IMR-90 (cell line): ENCODE measurements at places on chromosomes 6 and 20.

GRCh38 chr6:77457720-77458349 lies 5.5 kb downstream of the HTR1B start:
- DNase-seq = peak; percentile 97

GRCh38 chr6:69953491-69953890 lies 87.1 kb downstream of the COL19A1 start:
- DNase-seq = no peak

GRCh38 chr20:25592135-25592852 lies 7.0 kb upstream of the NINL start:
- DNase-seq = peak; percentile 39

DNA sequence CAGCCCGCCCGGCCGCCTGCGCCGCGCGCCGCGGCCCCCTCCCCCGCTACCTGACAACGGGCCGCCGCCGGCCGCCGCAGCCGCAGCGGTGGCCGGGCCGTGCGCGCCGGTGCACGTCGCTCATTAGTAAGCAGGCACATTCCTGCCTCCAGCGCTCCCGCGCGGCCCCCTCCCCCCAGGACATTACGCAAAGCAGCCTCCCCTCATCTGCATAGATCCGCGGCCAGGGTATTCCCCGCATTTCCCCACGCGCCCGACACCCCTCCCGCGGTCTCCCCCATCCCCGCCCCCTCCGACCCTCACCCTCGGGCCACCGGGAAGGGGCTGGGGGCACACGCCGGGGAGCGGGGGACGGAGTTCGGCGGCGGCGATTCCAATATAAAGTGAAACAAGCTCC lies at the start of gene HIVEP2:
HIVEP2 (minus strand) TSS at position 128 of the 397 bp plus-strand sequence. CDS start 170,438 bp downstream, outside the sequence.
- DNase-seq = peak; percentile 87

GRCh38 chr6:96058082-96058481 lies 42.3 kb downstream of the FUT9 start:
- DNase-seq = no peak

DNA sequence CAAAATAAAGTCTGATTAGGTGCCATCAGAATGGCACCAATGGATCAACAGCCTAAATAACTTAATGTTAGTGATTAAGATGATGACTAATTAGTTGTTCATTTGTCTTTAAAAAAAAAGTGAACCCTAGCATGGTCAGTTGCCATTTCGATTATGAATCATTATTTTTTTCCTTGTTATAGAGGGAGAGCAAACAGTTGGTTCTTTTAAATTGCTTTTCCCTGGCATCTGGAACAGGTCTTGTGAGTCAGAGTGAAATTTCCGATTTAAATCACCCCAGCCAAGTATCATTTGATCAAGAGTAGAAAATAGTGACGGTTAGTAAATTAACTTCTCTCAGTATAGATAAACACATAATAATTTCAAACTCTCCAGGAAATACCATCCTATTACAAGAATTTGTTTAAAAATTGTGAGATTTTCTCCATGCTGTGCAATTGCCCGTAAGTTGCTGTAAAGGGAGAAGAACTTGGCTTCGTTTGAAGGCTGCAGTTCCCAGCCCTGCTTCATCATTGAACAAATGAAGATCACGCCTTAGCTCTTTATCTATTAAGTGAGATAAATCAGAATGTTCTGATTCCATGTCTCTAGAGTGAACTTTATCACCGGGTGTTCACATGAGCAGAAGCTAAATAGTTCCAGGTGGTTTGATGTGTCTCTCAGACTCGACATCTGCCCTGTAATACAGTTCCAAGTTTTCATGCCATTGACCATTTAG lies 741.3 kb downstream of the DOK5 start:
- DNase-seq = no peak

GRCh38 chr20:48687117-48687800 lies 140.5 kb downstream of the PREX1 start:
- no peak for DNase-seq

DNA sequence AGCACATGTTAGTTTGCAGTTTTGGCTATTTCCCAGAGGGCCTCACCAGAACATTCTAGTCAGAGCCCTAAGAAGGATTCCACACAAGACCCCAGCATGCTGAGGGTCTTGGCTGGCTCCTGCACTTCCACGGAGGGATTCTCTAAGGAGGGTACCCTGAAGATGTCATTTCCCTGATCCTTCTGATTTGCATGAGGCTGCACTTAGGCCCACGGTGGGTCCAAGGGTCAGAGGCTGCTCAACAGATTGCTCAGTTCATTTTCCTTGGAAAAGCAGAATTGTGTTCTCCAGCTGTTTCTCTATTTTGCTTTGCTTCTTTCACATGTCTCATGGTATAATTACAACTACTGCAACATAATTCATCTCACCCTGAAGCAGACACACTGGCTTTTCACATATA lies 22.2 kb downstream of the PREP start:
- no peak for DNase-seq

DNA sequence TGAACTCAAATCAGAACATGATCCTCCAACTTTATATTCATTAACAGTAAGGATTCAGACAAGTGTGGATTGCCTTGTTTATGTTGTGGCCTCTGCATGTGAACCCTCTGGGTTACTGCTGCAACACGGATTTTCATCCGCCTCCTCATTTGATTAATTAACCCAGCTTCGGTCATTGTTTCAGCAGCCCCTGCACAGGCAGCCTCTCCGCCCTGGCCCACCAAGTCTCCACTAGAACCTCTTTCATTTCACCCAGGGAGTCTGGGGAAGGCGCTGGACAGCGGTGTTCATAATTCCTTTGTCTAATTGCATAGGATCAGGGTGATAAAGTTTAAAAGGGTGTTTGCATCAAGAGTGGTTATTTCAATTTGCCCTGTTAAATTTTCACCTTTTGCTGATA lies 15.7 kb downstream of the NKX2-2 start:
- no peak for DNase-seq

DNA sequence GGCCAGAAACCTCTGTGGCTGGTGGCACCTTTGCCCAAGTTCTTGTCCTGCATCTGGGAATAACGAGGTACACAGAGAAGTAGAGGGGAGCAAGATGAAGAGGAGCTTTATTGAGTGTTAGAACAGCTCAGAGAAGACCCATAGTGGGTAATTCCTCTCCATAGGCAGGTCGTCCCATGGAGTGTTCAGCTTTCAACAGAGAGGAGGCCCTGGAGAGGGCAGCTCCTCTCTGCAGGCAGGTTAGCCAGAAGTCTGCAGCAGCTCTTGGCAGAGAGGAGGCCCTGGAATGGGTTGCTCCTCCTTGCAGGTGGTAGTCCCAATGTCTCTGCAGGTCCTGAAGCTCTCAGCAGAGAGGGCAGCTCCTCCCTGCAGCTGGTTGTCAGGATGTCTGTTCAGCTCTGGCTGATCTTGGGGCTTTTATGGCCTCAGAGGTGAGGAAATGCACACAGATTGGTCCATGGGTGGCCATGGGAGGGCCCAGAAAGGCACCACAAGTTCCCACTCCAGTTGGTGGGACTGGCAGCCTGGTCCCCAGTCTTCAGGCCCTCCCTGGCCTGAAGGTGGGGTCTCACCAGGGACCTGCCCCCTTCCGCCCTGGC lies 89.0 kb downstream of the IPCEF1 start:
- no peak for DNase-seq

DNA sequence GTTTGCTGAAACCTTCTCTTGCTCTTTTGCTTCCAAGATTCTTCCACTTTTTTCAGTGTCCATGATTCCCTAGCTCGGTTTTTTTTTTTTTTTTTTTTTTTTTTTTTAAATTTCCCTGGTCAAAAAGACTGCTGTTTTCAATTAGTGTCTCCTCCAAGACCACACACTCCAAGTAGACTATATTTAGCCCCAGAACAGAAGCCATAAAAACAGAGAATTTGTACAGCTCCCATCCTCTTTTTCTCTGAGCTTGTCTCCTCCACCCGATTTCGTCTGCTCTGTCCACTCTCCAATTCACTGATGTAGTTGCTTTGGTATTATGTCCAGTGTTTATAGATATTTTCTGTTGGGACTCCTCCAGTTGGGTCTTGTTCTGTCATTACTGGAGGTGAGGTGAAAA lies 37.6 kb downstream of the RSPH3 start:
- DNase-seq = no peak

DNA sequence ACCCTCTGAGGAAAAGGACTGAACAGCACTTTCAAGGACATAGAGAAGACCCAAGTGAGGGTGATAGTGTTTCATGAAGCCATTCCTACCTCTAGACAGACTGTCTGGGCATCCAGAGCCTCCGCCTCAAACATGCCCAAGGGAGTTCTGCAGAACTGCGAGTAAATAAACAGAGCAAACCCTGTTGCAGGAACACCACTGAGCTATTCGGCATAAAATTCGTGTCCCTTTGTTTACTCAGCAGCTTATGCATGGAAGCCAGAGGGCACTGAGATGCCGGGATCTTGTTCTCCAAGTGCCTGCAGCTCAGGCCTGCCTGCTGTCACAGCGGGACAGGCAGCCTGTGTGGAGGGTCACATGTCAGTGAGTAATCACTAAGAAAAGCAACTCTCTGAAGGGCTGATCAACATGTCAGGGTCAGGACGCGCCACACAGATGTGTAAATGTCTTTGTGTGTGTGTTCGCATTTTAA lies 164.9 kb upstream of the HEY2 start:
- peak; percentile 1 for DNase-seq

DNA sequence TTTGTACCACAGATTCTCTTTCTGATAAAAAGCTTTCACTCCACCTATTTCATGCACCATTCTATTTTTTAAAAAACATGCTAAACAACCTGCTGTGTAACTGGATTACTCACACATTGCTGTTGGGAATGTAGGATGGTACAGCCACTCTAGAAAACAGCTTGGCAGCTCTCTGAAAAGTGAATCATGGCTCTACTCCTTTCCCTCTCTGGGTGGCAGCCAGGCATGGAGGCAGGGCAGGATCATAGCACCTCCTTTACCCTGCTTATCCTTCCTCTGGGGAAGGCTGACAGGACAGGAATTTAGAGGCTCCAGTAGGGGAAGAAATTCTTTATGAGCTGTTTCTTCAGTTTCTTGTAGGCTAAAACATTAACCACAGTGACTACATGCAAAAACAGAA lies 6.7 kb upstream of the VNN2 start:
- peak; percentile 83 for DNase-seq

DNA sequence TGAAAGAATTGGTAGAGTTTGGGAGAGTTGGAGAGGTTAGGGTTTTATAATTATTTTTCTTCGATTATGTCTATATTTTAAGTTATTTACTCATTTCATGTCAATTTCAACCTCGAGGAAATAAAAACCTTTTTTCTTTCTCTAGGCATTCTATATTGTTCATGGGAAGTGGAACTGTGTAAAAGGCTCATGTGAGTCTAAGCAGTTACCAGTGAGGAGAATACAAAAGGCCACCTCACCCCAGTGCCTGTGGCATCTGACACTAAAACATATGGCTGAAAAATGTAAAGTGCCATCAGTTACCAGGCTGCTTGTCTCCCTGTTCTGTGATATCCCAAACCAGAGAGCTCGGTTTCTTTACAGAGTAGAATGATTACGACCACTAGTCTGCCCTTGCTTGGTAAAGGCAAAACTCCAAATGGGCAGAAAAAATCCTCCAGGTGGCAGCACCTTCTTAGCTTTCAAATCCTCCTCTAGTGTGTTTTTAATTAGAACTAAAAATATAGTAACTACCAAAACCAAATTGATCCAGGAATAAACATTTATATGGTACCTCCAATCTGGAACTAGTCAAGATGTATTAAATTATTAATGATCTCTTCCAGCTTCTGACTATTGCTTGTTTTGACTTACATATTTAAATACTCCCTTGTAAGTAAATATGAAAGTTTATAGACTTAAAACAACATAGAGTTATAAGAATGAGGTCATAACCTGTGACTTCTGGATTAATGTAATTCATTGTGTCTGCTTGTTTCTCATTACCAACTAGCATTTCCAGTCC lies 122.6 kb upstream of the MCHR2 start:
- peak; percentile 76 for DNase-seq

GRCh38 chr6:162068340-162068739 lies 659.2 kb downstream of the PRKN start:
- no peak for DNase-seq

- no peak for DNase-seq
Observed at GRCh38 chr6:129429956-129430355, 280.0 kb downstream of the ARHGAP18 start.

DNA sequence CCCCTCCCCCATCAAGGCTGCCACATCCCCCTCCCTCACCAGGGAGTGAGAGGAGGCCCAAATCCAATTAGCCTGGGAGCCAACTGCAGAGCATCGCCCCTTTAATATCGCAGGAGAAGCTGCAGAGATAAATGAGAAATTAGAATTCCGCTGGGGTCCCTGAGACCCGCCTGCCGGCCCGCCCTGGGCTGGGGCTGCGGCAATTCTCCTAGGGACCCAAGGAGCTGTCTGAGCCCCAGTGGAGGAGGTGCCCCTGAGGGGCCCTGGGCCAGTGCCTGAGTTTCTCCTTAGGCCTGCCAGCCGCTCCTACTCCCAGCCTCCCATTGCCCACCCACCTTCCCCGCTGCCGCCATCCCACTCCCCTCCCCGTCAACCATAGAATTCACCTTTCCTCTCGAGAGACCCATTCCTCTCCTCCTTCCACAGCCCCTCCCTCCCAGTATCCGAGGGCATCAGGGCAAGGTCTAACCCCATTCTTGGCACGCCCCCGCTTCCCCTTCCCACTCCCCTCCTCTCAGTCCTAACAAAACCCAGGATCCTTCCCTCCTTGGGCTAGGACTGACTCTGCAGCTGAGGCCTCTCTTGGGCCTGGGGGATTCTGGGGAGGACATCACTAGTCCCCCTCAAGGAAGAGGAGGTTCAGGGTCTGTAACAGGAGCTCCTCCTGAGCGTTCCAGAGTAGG lies 20.0 kb upstream of the CDH22 start:
- no peak for DNase-seq

DNA sequence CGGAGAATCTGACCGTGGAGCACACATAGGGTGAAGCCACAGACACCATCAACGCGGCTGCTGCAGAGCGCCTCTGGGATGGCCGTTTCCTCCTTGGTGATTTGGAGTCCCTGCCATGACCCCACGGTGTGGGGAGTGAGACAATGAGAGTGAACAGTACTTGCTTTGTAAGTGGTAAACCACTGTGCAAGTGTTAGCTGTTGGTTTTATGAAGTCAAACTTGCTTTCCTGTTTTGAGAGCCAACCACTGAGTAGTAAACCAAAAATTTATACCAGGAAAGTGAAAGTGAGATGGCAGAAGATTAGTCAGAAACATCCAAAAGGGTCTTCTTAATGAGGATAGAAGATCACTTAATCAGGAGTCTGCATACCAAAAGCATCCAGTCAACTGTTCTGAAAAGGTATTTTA lies 160.7 kb downstream of the FOXC1 start:
- peak; percentile 37 for DNase-seq

DNA sequence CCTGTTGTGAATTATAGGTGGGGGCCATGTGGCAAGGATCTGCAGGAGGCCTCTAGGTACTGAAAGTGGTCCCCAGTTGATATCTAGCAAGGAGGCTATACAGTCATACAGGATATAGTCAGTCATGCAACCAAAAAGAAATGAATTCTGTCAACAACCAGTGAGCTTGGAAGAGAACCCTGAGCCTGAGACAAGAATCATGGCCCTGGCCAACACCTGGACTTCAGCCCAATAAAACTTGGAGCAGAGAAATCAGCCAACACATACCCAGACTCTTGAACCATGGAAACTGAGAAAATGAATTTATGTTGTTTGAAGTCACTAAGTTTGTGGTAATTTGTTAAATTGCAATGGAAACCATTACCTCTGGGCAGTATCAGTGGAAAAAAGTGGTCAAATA lies 370.2 kb downstream of the KIF16B start:
- DNase-seq = no peak

GRCh38 chr6:120990866-120991265 lies 343.4 kb downstream of the TBC1D32 start:
- DNase-seq = no peak
